ENCODE measurements at places on chromosomes 6 and 20.
A peak's percentile ranks its signal among the peaks of the same experiment; 100 is the strongest.

DNA sequence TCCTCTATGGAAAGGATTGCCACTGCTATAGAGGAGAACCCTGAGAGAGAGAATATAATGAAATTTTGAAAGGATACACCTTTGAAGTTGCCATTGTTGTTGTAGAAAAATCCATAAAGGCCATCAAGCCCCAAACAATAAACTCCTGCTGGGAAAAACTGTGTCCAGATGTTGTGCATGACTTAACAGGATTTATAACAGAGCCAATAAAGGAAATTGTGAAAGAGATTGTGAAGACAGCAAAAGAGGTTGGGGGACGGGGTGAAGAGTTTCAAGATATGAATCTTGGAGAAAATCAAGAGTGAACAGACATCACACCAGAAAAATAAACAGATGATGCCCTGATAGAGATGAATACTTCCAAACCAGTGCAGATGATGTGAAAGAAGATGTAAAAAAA, 396.4 kb downstream of the BCKDHB start:
- DNase-seq = no peak

DNA sequence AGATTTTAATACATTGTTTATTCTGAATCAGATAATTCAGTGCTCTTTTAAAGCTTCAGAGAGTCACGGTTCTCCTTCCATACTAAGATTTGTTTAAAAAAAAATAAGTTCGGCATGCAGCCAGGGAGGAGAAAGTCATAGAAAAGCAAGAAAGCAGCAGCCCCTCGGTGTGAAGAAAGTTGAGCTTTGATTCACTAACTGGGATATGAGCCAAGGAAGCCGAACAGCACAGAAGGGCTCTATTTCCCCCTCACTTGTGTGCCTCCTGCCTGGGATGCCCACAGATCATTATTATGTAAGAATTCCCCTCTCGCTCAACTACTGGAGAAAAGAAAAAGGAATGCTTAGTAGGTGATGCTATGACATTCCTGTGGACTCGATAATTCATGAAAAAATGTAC, 69.3 kb upstream of the SYNJ2 start:
- no peak for DNase-seq

- peak; percentile 46 for DNase-seq
Measured at GRCh38 chr6:36756786-36757185, 59.2 kb downstream of the RAB44 start.

- DNase-seq = peak; percentile 88
Measured at GRCh38 chr6:42367353-42368011, 84.2 kb downstream of the TRERF1 start.

GRCh38 chr6:34328969-34329368, 63.5 kb downstream of the NUDT3 start:
- no peak for DNase-seq

DNA sequence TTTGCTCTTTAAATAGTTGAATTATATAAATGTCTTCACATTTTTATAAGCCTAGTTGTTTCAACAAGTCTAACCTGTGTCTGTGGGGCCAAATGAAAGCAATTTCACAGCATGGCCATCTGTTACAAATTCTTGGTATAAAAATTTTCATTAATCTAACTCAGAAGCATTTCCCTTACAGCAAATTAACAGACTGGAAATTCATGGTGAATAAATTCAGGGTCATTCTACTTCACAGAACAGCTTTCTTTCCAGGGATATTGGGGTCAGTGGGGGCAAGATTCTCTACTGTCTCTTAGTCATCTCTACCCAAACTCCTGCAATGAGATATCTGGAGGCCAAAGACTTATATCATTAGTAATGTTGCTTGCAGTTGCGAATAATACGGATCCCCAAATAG, 352.1 kb downstream of the MMUT start:
- DNase-seq = no peak

- no peak for DNase-seq
Measured at GRCh38 chr6:34589140-34589539, 33.0 kb upstream of the SPDEF start.

GRCh38 chr6:49252901-49253300, 210.2 kb downstream of the MMUT start:
- no peak for DNase-seq

Data from GM12865 (cell line).